A549 treated with Mapracorat at 1 μM for 4 hours (cell line): ENCODE measurements at places on chromosomes 2 and 18. TPM values are rescaled to one million over a fixed set of nuclear protein-coding genes. Genes with fewer than 3 reads are reported as not detected.

The MC2R gene
- total RNA-seq: not detected in 5 replicates

The PROM2 gene
- not detected in 5 replicates for total RNA-seq

The SMAD2 gene
- total RNA-seq: 52.1 to 65.5 TPM (median 63.7 TPM) in 5 replicates

The LHCGR gene
- total RNA-seq: not detected in 5 replicates

The ACVR1C gene
- total RNA-seq: not detected in 5 replicates

The TMEM169 gene
- total RNA-seq: 0.25 to 0.59 TPM (median 0.29 TPM) in 5 replicates

The COL6A3 gene
- total RNA-seq: 0.11 to 0.47 TPM (median 0.30 TPM) in 5 replicates

The POTEC gene
- not detected in 5 replicates for total RNA-seq

The ALPI gene
- total RNA-seq: not detected in 5 replicates

The RUFY4 gene
- not detected in 5 replicates for total RNA-seq

The BBS5 gene
- total RNA-seq: 5.2 to 7.3 TPM (median 5.4 TPM) in 5 replicates

The PSD4 gene
- 10.4 to 14.6 TPM (median 12.8 TPM) in 5 replicates for total RNA-seq

The HRH4 gene
- not detected in 5 replicates for total RNA-seq

The C2orf74 gene
- total RNA-seq: 13.7 to 18.7 TPM (median 14.9 TPM) in 5 replicates

The COL4A4 gene
- total RNA-seq: 1.1 to 2.5 TPM (median 1.7 TPM) in 5 replicates

The GPR35 gene
- 0.50 to 1.1 TPM (median 0.67 TPM) in 5 replicates for total RNA-seq

The CCDC142 gene
- total RNA-seq: 11.6 to 16.5 TPM (median 14.2 TPM) in 5 replicates

The LPIN2 gene
- total RNA-seq: 14.2 to 20.7 TPM (median 18.4 TPM) in 5 replicates

The ABCG8 gene
- not detected in 5 replicates for total RNA-seq

The DNAH6 gene
- total RNA-seq: 0.02 to 0.12 TPM (median 0.05 TPM) in 5 replicates

The FOXD4L1 gene
- total RNA-seq: 0.16 to 0.63 TPM (median 0.31 TPM) in 5 replicates

The RASGRP3 gene
- total RNA-seq: 0.43 to 1.1 TPM (median 0.71 TPM) in 5 replicates

The MZT2B gene
- 245 to 472 TPM (median 439 TPM) in 5 replicates for total RNA-seq

The TAF4B gene
- 4.1 to 5.3 TPM (median 4.6 TPM) in 5 replicates for total RNA-seq

The TMEM131 gene
- 12.7 to 13.9 TPM (median 13.4 TPM) in 5 replicates for total RNA-seq

The CYRIA gene
- 0.15 to 0.86 TPM (median 0.28 TPM) in 5 replicates for total RNA-seq

The LRRTM1 gene
- total RNA-seq: not detected in 5 replicates

The DLX1 gene
- total RNA-seq: 3.2 to 4.0 TPM (median 3.2 TPM) in 5 replicates

The FNDC4 gene
- total RNA-seq: 3.5 to 5.3 TPM (median 3.8 TPM) in 5 replicates

The FAM110C gene
- total RNA-seq: 0.05 to 0.42 TPM (median 0.17 TPM) in 5 replicates

The NXPH2 gene
- not detected in 5 replicates for total RNA-seq

The TUBA4B gene
- total RNA-seq: 0.13 to 0.28 TPM (median 0.18 TPM) in 4 of 5 replicates, not detected in the other

The NETO1 gene
- total RNA-seq: not detected in 5 replicates

The EPB41L3 gene
- 0.10 to 0.81 TPM (median 0.21 TPM) in 5 replicates for total RNA-seq

The SEMA4C gene
- 15.7 to 21.7 TPM (median 20.4 TPM) in 5 replicates for total RNA-seq

The BOLL gene
- not detected in 5 replicates for total RNA-seq

The SP140 gene
- total RNA-seq: 0.27 TPM in 1 of 5 replicates, not detected in the others

The KCNE4 gene
- total RNA-seq: 0.43 to 0.56 TPM (median 0.50 TPM) in 5 replicates

The FKBP1B gene
- total RNA-seq: 10.6 to 12.7 TPM (median 11.5 TPM) in 5 replicates

The SDC1 gene
- total RNA-seq: 148 to 201 TPM (median 187 TPM) in 5 replicates

The ATP6V1B1 gene
- 2.0 to 2.7 TPM (median 2.2 TPM) in 5 replicates for total RNA-seq

The PROC gene
- 4.0 to 6.1 TPM (median 5.5 TPM) in 5 replicates for total RNA-seq

The EDAR gene
- 0.03 to 0.12 TPM (median 0.05 TPM) in 3 of 5 replicates, not detected in the others for total RNA-seq

The NEU4 gene
- 0.10 to 0.42 TPM (median 0.21 TPM) in 5 replicates for total RNA-seq

The DPYSL5 gene
- total RNA-seq: 3.6 to 7.7 TPM (median 5.3 TPM) in 5 replicates

The ESCO1 gene
- total RNA-seq: 9.2 to 9.9 TPM (median 9.3 TPM) in 5 replicates

The KCNK3 gene
- total RNA-seq: 0.43 to 0.94 TPM (median 0.79 TPM) in 5 replicates

The OSR1 gene
- 6.4 to 10.3 TPM (median 6.6 TPM) in 5 replicates for total RNA-seq

The CDH19 gene
- total RNA-seq: 0.37 to 1.0 TPM (median 0.94 TPM) in 5 replicates

The PREB gene
- 44.7 to 60.1 TPM (median 58.3 TPM) in 5 replicates for total RNA-seq

The STARD6 gene
- total RNA-seq: not detected in 5 replicates

The TRIM54 gene
- 0.70 to 1.3 TPM (median 0.91 TPM) in 5 replicates for total RNA-seq

The DIPK1C gene
- not detected in 5 replicates for total RNA-seq

The TPO gene
- 0.11 to 0.19 TPM (median 0.12 TPM) in 3 of 5 replicates, not detected in the others for total RNA-seq

The ZNF516 gene
- 3.1 to 4.5 TPM (median 3.8 TPM) in 5 replicates for total RNA-seq

The MYOM1 gene
- total RNA-seq: 0.08 to 0.59 TPM (median 0.30 TPM) in 5 replicates
